ENCODE measurements at places on chromosomes 2 and 18.

DNA sequence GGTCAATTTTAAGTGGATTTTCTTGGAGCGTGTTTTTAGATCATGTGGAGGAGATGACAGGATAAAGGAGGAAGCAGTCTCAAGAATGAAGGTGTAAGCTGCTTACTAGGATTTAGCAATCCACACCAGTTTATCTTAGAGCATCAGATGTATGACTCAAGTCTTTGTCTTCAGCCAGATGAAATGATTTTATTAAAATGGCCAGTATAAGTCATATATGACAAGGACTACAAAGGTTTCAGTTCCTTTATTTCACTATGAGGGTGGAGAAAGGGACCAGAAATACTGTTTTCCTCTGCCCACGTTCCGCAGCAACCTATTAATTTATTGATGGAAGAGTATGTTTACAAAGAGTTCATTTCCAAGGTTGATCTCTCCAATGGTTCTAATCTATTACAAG lies 970.5 kb upstream of the SLC39A10 start:
- no peak for DNase-seq

- DNase-seq = no peak
These were observed 38.1 kb upstream of the SOCS6 start for GRCh38 chr18:70250781-70251180.

GRCh38 chr2:128440666-128441340 lies 122.1 kb upstream of the HS6ST1 start:
- DNase-seq = no peak

GRCh38 chr18:35029103-35029502 lies 12.1 kb upstream of the MAPRE2 start:
- no peak for DNase-seq

- DNase-seq = no peak
These were observed 13.1 kb downstream of the KDM3A start for GRCh38 chr2:86454238-86454637.

- DNase-seq = no peak
These were observed 203.0 kb downstream of the SP3 start for GRCh38 chr2:173762221-173762620.

GRCh38 chr2:40639320-40639719 lies 187.4 kb upstream of the SLC8A1 start:
- DNase-seq = no peak
